Neuronal stem cell (in vitro differentiated cells): ENCODE measurements at places on chromosomes 3 and 15.

GRCh38 chr3:32575451-32576113 is 4.9 kb upstream of the DYNC1LI1 start:
- no peak for DNase-seq

- no peak for DNase-seq
Observed at GRCh38 chr15:35669432-35670045, 123.6 kb upstream of the DPH6 start.

- no peak for DNase-seq
Observed at GRCh38 chr3:13767896-13768295, 112.0 kb downstream of the WNT7A start.

DNA sequence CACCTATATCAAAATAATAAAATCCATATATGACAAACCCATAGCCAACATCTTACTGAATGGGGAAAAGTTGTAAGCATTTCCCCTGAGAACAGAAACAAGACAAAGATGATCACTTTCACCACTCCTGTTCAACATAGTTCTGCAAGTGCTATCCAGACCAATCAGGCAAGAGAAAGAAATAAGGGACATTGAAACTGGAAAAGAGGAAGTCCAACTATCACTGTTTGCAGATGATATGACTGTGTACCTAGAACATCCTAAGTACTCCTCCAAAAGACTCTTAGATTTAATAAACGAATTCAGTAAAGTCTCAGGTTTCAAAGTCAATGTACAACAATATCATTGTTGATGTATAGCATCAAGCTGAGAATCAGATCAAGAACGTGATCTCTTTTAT is 35.6 kb upstream of the FGF7 start:
- no peak for DNase-seq

DNA sequence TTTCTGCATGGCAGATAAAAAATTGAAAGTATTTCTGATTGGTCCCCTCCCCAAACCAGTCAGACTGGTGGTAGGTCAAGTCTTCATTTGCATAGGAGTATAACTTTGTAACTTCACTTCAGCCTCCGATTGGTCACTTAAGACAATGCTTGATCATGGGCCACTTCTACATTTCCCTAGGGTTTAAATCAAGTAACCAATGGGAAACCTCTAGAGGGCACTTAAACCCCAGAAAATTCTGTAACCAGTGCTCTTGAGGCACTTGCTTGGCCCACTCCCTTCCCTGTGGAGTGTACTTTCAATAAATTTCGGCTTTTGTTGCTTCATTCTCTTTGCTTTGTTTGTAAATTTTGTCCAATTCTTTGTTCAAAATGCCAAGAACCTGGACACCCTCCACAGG is 225.5 kb downstream of the ARPP21 start:
- no peak for DNase-seq

DNA sequence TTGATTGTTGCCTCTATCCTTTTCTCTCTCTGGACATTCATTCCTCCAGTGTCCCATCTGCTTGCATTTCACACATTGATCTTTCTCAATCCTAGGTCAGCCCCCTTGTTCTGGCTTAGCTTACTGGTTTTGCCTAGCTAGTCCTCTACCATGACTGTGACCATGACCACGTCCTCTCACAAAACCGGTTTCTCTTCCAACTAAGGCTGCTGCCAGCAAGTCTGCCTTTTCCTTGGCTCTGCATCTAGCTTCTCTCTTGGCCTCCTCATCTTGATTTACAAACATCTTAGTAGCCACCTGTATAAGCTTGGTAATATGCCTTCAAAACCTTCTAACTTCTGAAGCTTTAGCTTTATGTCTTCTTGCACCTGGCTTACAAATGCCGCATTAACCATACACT is 167.2 kb downstream of the STXBP5L start:
- DNase-seq = no peak

DNA sequence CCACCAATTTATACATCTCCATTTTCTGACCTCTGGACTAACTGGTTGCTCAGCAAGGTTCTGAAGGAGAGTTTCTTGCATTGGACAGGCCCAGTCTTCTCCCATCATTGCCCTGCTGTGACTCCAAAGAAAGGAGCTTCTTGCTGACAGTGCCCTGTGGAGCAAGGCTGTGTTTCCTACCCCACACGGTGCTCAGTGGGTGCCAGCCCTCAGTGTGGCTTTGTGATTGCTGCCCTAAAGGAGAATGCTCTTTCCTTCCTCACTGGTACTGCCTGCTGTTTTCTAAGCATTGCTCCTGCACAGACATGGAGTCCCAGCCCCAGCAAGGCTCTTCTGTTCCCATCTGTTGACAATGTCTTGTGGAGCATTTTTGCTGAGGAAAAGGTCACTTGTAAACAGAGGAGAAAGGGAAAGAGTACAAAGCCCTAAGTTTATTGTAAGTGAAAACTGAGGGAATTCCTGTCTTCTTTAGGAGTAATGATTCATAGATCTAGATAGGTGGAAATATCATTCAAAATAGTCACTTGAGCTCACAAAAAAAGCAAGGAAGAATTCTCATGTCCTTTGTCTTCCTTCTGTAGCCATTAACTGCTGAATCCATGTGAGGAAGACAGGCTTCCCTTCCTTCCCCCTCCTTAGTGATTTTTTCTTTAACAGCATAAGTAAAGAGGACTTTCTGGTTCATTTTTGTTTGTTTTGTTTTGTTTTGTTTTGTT is 62.9 kb downstream of the HMG20A start:
- no peak for DNase-seq

GRCh38 chr15:66798426-66799061 is 96.5 kb downstream of the SMAD6 start:
- no peak for DNase-seq

- DNase-seq = no peak
Observed at GRCh38 chr3:132350814-132351213, 33.6 kb downstream of the ACP3 start.

DNA sequence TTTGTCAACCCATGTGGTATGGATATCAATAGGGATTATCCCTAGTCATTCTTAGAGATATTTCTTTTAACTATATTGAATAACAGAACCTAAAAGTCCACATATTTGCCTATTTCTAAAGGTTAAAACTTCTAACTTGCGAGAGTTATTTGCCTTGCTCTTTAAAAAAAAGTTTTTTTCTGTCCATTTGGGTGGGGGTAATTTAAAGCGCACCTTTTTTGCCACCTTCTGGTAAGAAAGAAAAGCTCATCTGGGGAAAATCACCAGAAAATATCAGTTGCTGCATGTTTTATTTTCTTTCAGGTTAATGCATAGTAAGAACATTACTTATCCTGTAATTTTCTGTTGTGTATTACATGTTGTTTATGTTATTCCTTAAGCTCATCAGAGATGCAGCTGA is 242.0 kb upstream of the GOLGA6L4 start:
- DNase-seq = no peak

DNA sequence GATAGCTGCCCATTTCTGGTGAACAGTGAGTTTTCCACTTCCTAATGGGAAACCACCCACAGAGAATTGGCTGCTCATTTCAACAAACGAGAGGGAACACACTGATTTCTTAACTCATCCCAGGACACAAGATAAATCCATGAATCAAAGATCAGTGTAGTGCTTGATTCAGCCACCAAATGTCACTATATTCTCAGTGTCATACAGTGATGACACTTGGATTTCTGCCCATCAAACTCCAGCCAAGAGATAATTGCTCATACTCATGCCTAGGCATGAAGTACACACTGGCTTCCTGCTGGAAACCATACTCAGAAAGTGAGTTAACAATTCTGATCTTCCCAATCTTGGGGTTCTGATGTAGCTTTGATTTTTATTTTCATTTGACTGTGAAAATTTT is 35.4 kb upstream of the GRM7 start:
- no peak for DNase-seq
